ENCODE measurements at places on chromosomes 2 and 18.

DNA sequence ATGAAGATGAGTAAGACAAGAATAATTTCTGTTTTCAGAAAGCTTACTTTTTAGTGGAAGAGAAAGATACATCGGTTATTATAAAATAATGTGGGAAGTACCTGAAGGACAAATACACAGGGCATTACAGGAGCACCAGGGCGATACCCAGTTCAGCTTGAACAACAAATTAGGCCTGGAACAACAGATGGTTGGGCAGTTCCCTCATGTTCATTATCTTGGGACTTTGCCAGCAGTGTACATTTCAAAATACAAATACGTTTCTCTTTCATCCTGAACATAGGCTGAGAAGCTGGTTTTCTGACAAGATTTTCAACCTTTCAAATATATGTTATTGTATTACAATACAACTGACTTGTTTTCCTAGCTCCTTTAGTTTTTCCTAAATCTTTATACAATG lies 79.6 kb downstream of the TGIF1 start:
- no peak for DNase-seq

DNA sequence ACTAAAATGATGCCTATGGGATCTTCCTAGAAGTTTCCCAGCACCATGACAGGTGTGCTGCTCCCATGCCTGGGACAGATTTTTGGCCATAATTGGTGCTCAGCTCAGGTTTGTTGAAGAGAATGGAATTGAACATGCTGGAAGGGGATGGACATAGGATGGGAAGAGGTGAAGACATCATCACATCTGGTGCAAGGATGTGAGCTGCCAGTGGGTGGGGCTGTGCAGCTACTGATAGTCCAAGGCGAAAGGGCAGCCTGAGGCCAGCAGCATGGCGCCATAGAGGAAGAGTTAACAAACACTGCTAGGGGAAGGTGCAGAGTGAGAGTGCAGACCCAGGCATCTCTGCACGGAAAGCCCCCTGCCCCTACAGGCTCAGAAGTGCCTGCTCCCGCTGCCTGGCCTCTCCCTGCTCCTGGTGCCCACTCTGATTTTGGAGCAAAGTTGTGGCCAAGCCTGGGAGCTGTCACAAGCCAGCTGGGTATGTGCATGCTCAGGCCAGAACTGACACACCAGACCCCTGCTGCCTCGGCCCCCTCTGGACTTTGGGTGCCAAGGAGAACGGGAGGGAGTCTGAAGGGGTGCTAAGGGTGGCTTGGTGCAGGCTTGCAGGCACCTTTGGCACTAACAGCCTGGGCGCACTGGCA lies 178.6 kb downstream of the ZBTB7C start:
- peak; percentile 34 for DNase-seq

DNA sequence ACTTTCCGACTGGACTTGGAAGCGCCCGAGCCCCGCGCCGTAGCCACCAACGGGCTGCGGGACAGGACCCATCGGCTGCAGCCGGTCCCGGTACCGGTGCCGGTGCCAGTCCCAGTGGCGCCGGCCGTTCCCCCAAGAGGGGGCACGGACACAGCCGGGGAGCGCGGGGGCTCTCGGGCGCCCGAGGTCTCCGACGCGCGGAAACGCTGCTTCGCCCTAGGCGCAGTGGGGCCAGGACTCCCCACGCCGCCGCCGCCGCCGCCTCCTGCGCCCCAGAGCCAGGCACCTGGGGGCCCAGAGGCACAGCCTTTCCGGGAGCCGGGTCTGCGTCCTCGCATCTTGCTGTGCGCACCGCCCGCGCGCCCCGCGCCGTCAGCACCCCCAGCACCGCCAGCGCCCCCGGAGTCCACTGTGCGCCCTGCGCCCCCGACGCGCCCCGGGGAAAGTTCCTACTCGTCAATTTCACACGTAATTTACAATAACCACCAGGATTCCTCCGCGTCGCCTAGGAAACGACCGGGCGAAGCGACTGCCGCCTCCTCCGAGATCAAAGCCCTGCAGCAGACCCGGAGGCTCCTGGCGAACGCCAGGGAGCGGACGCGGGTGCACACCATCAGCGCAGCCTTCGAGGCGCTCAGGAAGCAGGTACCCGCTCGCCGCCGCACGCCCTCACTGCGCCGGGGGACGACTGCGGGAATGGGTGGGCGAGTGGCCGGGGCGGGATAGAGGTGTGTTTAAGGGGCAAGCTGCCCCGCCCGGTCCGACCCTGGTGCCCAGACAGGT lies 713 bp downstream of the ATOH8 start:
- no peak for DNase-seq

DNA sequence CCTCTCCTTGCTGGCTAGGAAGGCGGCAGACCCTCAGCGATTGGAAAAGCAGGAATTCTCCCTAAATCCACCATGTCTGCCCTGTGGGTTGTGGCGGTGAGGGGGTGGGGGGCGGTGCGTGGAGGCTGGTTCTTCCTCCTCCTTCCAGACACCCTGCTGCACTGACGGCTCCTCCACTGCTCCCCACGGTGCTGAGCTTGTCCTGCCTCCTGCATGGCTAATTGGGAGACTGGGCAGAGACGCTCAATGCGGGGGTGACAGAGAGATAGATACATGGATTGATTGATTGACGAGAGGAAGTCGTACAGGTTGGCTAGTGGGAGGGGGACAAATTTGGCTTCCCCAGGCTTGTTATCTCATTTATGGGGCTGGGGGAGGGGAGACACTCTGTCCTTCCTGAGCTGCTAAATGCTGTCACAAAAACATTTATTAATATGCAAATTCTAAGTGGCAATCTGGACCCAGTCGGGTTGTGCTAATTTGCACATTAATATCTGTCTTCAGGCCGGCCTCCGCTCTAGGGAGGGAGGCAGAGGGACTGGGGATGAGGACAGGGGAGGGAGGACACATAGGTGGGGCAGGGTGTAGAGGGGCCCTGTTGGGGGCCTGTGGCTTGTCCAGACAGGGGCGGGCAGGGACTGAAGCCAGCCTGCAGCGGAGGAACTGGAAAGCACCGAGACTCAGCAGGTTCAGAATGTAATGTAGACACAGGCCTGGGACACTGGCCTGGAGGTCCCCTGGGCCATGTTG lies 181.6 kb downstream of the CELF4 start:
- no peak for DNase-seq

- DNase-seq = peak; percentile 65
These were observed at the start of gene DPYSL5 for GRCh38 chr2:26847655-26848335. DPYSL5 (plus strand) TSS chr2:26848132; CDS start chr2:26898500, 50,368 bp downstream.

DNA sequence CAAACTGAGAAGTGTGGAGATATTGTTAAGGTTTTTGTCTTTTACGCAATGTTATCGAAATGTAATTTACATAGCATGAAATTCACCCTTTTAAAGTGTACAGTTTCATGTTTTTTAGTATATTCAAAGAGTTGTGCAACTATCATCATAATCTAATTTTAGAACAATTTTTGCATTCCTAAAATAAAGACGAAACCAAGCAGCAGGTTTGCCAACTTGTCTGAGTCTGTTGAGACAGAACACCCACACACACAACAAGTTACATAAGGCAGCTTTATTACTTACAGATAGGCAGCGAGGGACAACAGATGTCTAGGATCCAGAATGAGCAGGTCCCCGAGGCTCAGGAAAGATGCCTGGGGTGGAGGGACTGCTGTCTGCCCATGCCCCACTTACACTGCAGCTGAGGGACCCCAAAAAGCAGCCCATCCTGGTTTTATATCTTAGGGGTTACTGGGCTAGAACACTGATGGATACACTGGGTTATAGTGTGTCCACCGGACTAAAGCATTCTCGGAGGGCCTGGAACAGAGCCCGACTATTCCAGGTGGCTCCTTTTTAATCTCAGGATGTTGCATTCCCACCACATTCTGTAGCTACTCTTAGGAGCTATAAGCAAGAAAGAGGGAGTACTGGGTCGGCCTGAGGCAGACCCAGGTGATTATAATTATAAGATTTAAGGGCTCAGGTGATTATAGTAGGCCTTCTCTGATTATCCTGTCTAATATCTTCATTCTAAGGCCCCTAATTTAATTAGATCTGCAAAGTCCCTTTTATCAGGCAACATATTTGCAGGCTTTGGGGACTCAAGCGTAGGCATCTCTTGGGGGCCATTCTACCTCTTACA lies 150.2 kb upstream of the DOK6 start:
- no peak for DNase-seq

DNA sequence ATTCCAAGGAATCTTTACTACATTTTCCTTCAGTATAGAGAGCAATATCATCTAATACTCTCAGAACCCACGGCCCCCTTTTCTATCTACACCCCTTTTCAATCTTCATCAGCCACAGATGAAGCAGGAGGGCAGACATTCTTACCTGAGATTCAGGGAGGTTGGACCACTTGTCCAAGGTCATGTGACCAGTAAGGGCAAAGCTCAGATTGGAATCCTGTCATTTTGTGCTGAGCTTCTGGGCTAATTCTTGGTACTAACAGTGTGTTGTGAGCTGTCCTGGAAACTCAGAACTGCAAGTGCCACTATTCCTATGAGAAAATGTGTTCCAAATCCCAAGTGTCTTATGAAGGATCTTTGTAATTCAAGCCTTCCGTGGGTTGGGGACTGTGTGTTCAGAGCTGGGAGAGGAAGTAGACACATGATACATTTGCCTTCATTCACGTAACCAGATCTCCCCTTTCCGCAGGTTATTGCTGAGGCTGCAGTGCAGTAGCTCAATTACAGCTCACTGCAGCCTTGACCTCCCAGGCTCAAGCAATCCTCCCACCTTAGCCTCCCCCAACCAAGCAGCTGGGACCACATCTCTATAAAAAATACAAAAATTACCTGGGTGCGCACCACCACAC lies 3.3 kb downstream of the CHRNA1 start:
- no peak for DNase-seq

- DNase-seq = no peak
These were observed 13.3 kb upstream of the CNGA3 start for GRCh38 chr2:98332989-98333388.

GRCh38 chr2:67895227-67895941 lies 167.4 kb downstream of the C1D start:
- DNase-seq = peak; percentile 52

GRCh38 chr2:109175350-109175678 lies 46.3 kb downstream of the SH3RF3 start:
- no peak for DNase-seq

DNA sequence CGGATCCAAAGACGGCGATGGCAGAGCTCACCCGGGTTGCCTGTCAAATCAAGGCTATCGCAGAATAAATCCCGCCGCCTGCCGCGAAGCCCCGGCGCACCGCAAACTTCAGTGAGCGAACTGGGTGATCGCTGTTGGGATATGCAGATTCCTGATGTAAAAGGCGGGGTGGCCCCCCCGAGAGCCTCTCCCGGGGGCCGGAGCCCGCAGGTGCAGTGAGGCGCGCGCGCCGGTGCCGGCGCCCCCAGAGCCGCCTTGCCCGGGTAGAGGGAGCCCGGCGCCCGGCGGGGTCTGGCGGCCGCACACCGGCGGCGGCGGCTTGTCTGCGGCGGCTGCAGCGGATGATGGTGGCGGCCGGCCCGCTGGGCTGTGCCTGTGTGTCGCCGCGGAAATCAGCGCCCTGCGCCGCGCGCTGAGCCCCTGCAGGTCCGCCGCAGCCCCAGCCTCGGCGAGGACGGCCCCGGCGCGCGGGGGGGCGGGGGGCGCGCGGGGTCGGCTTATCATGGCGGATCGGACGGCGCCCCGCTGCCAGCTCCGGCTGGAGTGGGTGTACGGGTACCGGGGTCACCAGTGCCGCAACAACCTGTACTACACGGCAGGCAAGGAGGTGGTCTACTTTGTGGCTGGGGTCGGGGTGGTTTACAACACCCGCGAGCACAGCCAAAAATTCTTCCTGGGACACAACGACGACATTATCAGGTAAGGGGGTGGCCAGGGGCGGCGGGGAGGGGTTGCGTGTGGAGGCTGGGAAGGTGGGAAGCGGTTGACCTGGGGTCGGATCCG lies 1.3 kb downstream of the EML6 start:
- DNase-seq = no peak

GRCh38 chr18:24368749-24369148 lies 28.9 kb downstream of the OSBPL1A start:
- DNase-seq = no peak

Data from H1 (cell line).